Activated CD8-positive, alpha-beta memory T cell treated with anti-CD3 and anti-CD28 coated beads for 1 hour (primary cell): ENCODE measurements at places on chromosomes 1 and 21.

DNA sequence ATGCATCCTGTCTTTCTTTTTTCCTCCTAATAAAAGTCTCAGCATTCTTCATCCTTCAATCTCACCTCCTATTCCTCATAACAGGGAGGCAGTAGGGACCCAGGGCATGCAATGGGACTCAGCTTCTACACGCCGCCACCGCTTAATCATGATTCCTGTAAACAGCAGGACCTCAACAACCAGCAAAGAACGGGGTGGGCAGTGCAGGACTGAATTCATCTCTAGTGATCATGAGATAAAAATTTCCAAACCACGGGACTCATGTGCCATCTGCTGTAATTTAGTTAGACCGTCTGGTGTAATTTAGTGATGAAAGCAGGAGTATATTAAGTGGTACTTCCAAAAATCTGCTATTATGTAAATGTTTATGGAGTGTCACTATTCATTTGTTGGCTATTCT is 5.4 kb downstream of the PRAMEF12 start:
- no peak for DNase-seq

DNA sequence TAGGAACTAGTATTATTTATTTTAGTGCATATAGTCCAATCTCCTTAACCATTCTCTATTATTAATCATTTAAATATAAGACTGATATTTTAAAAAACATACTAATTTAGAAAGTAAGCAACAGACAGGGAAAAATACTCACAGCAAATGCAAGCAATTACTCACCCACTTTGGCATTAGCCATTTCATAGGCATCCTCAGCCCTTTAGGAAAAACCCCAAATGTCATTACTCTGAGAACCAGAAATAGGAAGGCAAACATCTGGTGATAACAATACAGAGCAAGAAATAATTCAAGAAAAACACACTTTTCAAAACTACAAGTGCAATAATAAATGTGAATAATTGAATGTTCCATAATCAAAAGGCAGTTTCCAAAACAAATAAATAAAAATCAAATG is 545.1 kb downstream of the PLPP3 start:
- DNase-seq: no peak

DNA sequence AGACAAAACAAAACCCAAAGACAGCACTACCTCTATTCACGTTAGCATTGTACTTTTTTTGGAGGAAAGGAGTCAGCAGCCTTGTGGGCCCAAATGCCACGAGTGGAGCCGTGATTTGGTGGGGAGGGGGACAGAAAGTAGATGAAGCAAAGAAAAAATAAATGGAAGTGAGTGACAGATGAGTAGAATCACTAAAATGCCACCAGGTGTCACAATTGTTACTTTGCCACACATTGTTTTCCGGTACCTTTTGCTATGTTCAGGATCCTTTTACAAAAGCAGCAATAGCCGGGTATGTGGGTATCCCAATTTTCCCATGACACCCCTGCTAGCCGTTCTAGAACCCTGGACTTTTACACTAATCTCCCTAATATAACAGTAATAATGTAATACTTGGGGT is 85.0 kb upstream of the AK4 start:
- no peak for DNase-seq

- DNase-seq: no peak
Measured at GRCh38 chr1:31509124-31510072, 66.9 kb upstream of the TINAGL1 start.

DNA sequence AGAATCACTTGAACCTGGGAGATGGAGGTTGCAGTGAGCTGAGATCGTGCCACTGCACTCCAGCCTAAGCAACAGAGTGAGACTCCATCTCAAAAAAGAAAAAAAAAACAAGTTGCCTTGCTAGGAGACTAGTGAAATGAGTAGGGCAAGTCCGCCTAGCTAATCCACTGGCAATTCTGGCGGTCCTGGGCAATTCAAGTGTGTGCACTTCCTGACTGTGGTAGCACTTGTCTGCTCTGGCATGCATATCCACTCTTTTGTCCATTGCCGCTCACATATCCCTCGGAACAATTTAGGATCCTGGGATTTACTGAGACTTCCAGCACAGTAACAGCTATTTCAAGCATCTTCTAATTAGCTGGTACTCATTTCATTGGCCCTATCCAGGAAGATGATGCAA is 426.3 kb upstream of the ADGRL2 start:
- DNase-seq: no peak

DNA sequence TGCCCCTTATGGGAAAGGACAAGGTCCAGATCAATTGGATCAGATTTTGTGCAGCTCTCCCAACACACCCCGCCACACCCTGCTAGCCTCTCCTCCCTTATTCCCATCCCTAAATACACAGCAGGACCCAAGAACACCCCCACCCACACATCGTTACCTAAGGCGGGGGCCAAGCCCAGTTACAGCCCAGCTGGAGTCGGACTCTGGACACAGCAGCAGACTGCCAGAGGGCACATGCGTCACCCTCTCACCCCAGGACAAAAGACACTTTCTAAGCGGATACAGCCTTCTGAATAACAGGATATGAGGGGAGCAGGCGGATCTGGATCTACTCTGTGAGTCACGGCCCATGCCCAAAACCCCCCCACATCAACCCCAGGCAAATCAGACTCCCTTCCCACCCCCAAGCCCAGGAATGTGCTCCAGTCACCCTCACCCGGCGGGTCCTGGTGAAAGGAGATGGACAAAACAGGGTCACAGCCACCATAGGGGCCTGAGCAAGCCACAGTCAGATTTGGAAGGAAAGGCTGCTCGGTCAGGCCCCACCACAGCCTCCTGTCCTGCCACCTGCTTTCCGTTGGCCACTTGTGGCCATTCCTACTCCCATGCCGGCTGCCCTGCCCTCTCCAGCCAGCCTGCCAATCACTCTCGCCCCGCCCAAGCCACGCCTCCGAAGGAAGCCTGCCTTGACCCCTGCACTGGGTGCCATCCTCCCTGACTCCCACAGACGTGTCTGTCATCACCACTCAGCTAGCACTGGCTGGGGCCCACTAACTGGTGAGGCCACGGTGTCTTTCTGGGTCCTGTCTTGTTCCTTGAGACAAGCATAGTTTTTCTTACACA is 4.0 kb downstream of the S100A16 start:
- DNase-seq: no peak

DNA sequence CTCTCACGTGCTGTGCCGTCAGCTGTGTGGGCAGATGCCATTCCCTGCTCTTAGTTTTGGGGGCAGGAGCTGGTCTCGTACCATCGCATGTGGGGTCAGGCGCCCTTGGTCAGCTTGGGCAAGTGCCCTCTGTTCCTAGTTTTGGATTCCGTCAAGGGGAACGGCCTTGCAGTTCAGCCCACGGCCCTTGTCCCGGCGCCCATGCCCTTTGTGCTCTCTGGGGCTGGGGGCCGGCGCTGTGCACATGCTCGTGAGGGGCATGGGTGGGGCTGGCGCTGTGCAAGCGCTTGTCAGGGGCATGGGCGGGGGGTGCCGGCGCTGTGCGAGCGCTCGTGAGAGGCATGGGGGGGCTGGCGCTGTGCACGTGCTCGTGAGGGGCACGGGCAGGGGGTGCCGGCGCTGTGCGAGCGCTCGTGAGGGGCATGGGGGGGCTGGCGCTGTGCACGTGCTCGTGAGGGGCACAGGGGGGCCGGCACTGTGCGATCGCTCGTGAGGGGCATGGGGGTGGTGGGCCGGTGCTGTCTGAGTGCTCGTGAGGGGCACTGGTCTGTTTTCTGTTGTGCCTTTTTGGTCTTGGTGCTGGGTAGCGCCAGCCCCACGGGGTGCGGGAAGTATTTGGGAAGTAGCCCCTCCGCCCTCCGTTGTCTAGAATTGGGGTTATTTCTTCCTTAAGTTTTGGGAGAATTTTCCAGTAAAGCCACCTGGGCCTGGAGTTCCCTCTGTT is 29.5 kb upstream of the DIP2A start:
- no peak for DNase-seq

DNA sequence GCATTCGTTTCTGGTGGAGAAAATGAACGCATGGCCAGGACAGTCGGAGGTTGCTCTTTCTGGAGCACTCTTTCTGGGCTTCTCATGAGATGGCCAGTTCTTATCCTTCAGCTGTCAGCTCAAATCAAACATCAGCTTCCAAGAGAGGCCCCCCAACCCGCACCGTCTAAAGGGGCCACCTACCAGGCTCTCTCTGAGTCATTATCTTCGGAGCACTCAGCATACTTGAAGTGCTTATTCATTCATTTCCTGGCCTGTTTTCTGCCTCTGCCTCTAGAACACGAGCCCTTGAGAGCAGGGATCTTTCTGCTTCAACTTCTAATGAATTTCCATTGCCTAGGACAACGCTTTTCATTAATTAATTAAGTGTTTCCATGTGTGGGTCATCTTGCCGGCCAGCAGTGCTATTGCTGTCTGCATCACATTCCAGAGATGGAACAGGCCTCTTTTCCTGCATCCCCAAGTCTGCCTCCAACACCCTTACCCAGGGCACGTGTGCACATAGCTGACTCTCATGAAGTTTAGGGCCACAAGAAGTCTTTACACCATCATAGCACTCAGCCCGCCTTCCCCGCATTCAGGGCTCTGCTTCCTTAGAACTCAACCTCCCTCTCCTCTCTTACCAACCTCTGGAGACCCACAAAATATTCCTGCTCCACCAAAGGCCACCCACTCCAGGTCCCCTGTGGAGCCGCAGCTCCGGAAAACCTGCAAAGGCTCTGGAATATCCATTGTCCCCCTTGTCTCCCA is 52.1 kb upstream of the LAPTM5 start:
- DNase-seq: no peak

DNA sequence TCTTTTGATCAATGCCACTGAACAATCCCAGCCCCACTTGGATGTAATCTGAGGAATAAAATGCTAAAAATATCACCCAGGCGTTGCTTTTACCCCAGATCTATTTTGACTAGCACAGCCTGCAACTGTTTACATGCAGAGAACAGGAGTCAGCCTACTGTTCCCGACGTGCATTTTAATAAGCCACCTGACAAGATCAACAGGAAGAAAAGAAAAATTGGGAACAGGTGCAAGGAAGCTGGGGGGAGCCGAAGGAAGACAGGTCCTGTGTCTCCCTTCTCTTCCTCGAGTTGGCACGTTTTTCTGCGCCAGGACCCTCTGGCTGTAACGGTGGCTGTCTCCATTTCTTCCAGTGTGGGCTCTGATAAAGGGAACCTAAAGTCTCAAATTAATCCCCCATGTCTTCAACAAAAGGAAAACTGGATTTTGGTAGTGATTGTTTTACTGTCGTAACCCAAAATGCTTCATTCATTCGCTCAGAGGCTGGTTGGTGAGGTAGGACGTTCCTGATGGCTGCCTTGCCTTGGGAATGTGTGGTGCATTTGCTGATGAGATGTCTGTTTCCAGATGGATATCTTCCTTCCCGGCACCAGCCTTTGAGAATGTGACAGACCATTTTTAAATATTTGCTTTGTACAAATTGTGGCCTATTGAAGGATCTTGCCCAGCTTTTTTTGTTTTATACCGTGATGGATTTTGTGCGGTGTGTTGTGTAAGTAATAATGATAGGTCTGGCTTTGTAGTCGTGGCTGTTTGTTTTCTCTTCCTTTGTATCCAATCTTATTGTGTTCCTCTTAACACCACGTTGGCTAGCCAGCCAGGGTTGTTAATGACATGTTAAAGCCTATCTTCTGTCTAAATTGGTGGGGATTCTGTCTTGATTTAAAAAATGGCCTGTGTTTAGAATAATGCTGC is 117.5 kb downstream of the C1orf21 start:
- DNase-seq: no peak

- DNase-seq: no peak
Measured at GRCh38 chr1:89460325-89460724, 64.3 kb upstream of the LRRC8B start.

GRCh38 chr1:33408093-33408436 is 22.8 kb downstream of the PHC2 start:
- no peak for DNase-seq

DNA sequence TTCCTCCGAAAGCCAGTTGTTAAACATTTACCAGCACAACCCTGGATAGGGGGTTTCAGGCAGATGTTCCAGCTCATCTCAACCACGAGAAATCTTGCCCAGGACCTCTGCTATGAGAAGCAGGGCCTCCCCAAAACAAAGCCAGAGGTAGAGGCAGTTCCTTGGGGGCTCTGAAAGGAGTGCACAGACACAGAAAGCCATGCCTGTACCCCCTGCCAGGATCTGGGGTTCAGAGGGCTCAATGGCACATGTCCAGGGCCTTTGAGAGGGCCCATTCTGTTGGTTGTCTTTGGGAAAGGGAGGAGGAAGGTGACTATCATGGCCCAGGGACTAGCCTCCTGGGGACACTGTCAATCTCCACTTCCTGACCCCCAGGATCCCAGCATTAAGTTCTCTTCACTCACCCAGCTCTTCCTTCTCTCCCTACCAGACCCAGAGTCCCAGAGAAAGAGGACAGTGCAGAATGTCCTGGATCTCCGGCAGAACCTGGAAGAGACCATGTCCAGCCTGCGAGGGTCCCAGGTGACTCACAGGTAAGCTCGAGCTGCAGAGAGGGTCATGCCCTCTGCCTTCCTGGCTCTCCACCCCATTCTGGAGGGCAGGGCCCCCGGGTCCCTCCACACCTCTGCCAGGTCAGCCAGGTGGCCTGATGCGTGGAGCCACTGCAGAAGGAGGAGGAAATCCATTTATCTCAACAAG is 116.4 kb upstream of the IPO9 start:
- DNase-seq: no peak

GRCh38 chr21:44436958-44437357 is 18.4 kb upstream of the LRRC3 start:
- DNase-seq: no peak

- no peak for DNase-seq
Measured at GRCh38 chr21:37916310-37917051, at the start of gene KCNJ6. TSS of gene KCNJ6 (minus strand) at chr21:37916457. CDS start at chr21:37840682, 75,775 bp downstream.

GRCh38 chr1:116743535-116743934 is 10.7 kb upstream of the CD2 start:
- no peak for DNase-seq

GRCh38 chr1:23273450-23274133 is 56.3 kb upstream of the HTR1D start:
- no peak for DNase-seq

DNA sequence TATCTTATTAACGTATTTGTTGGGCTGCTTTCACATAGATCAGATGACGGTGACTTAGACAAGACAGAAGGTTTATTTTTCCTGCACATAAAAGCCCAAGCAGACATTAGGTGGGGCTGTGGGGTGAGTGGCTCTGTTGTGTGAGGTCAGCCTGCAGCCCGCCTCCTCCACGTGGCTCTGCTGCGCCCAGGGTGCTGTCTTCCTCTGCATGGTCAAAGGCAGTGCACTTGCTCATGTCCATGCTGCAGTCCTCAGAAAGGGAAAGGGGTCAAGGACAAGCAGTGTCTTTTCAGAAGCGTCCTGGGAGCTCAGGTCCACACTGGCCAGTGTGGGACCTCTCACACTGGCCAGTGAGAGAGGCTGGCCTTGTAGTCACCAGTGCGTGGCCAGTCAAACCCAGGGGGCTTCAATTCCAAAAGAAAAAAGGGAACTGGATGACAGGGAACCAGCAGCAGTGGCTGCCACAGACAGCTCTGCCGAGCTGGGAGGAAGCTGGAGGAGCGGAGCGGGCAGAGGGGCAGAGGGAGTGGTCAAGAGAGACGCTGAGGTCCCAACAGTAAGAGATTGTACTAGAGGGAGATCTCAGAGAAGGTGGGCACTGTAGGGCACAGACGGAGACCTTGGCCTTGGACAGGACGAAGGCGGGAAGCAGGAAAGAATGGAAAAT is 35.9 kb upstream of the SLC45A1 start:
- DNase-seq: no peak
